Esophagus squamous epithelium (tissue), 5 donors: ENCODE measurements at places on chromosomes 1 and 21.

DNA sequence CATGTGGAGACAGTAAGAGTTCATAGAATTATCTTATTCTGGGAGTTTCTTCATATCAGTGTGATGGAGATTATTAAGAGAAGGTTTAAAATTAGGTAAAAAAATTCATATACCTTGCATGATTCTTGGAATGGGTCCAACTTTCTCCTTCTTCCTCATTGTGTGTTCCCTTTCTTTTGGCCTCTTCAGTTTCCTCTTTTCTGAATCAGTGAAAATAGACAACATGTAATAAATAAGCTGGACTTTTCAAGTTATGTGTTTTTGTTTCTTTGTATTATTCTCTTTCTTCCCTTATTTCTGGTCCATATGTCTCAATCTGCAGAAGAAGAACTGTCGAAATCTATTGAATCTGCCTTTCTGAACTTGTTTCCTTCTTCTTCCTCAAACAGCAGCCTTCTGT lies 30.5 kb downstream of the C4BPA start:
- DNase-seq, result no peak

- no peak for DNase-seq
These were observed 22.5 kb upstream of the IPP start for GRCh38 chr1:45772971-45773370.

GRCh38 chr1:114456586-114456985 lies 54.4 kb downstream of the TRIM33 start:
- DNase-seq, result no peak

GRCh38 chr1:198601936-198602889 lies 36.6 kb upstream of the PTPRC start:
- no peak for DNase-seq

DNA sequence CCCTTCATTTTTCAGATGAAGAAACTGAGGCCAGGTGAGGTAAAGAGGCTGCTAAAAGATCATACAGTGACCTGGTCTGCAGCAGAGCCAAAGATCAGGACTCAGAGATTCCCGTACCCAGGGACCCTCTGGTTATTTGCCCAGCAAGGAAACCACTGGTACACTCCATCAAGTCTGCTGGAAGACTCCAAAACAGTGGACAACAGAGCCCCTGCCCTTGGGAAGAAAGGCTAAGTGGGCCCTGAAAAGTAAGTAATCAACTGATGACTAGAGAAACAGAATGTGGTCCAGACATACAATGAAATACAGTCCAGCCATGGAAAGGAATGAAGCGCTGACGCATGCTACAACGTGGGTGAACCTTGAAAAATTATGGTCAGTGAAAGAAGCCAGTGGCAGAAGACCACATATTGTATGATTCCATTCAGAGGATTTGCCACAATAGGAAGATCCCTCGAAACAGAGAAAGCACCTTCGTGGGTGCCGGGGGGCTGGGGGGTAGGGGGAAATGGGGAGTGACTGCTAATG lies 106.4 kb downstream of the ETS2 start:
- DNase-seq, result no peak

DNA sequence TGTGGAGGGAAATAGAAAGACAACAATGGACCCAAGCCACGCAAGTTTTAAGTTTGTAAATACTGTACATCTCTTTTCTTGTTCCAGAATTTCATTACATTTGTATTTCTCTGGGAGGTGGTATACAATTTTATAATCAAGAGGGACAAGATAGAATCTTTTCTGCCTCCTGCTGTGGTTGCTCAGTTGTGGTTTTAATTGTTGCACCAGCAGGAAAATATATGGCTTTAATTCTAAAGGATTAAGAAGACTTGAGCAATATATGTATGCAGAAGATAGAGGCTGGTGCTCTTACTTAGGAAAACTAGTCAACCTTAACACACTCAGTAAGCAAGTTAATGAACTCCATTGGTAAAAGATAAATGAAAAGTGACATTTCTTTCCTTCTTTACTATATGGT lies 19.8 kb upstream of the ASB17 start:
- no peak for DNase-seq

- no peak for DNase-seq
These were observed 127.6 kb downstream of the KCNK2 start for GRCh38 chr1:215210167-215210566.

GRCh38 chr1:199696225-199696624 lies 331.3 kb upstream of the NR5A2 start:
- no peak for DNase-seq

DNA sequence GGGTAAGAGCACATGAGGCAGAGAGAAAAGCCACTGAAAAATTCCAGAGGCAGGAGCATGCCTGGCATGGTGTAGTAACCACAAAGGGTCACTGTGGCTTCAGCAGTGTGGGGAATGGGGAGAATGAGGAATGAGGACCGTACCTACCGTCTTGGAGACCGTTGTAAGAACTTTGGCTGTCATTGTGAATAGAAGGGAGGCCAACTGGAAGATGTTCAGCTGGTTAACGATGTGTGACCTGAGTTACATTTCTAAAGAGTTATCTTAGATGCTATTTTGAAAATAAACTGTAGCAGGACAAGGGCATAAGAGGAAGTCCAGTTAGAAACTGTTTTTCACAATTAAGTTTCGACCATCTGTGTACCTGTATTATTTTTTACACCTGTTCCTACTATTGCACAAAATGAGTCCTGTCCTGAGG lies 365.5 kb upstream of the SGIP1 start:
- no peak for DNase-seq

DNA sequence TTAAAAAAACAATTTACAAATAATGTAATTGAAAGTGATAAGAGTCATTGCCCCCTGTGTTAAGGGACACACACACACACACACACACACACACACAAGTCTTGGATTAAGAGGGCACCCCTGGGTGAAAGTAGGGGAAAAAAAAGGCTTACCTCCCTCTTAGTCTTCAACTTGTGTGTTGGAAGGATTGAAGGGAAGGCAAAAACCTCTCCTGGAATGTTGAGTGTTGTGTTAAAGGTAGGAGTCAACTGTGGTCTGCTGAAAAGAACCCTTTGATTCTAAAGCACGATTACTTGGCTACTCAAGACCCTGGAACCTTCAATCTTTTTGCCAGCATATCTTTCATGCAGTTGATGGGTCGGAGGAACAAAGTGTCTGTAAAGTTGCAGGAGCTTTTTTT lies 6.4 kb downstream of the PBX1 start:
- no peak for DNase-seq

DNA sequence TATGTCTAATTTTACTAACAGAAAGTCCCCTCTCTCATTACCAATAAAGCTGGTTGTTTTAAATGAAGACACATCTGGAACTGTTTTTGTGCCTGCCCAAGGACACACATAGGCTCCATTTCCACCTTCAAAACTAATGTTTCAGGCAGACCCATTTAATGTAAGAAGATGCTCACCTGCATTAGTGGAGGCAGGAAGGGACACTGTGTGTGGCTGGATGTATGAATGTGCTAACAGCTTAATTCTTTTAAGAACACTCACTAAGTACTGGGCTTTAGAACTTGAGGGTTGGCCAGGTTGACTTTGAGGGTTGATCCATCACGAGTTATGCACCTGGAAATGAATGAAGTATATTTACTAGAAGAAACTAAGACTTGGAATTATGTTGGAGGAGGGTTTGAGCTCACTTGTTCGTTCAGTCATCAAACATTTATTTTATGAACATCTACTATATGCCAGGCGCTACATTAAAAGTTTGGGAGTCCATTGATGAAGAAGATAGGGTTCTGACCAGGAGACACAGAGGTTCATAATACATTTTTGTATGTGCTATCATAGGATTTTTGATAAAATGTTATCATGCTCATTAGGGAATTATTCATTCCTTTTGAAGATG lies 5.4 kb downstream of the JUN start:
- no peak for DNase-seq

DNA sequence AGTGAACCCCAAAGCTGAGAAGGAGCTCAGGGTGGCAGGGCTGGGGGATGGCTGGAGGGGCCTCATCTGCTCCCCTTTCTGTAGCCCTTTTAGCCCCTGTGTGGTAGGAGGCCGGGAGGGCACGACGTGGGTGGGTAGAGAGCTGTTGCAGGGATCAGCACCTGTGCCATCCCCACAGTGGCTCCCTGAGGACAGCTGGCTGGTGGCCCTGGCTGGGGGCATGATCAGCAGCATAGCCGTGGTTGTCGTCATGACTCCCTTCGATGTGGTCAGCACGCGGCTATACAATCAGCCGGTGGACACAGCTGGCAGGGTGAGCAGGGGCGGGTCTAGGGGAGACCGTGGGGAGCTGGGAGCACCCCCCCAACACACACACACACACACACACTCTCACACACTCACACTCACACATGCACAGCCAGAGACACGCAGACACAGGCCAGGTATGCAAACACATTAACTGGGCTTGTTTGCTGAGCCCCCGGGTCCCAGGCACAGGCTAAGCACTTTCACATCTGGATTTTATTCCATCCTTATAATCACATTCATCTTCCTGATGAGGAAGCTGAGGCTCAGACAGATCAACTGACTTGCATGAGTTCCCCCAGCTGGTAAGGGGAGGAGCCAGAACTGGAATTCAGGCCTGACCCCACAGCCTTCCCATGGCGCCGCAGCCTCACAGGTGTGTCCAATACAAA lies 2.5 kb downstream of the SLC25A34 start:
- DNase-seq, result no peak

DNA sequence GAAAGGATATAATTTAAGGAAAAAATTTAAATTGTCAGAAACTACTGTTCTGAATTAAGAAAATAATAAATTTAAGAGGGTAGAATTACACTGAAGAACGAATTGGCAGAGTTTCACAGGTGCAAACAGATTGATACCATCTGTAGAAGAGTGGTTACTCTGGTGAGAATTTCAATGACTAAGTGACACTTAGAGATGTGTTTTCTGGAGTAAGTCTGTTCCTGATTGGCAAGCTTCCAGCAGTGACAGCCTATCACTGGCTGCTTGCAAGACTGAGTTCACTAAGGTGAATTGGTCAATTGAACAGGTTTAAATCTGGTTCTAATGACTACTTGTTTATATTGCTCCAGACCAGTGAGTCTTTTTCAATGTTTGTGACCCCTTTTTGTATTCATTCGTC lies 838.2 kb upstream of the RGS18 start:
- no peak for DNase-seq

DNA sequence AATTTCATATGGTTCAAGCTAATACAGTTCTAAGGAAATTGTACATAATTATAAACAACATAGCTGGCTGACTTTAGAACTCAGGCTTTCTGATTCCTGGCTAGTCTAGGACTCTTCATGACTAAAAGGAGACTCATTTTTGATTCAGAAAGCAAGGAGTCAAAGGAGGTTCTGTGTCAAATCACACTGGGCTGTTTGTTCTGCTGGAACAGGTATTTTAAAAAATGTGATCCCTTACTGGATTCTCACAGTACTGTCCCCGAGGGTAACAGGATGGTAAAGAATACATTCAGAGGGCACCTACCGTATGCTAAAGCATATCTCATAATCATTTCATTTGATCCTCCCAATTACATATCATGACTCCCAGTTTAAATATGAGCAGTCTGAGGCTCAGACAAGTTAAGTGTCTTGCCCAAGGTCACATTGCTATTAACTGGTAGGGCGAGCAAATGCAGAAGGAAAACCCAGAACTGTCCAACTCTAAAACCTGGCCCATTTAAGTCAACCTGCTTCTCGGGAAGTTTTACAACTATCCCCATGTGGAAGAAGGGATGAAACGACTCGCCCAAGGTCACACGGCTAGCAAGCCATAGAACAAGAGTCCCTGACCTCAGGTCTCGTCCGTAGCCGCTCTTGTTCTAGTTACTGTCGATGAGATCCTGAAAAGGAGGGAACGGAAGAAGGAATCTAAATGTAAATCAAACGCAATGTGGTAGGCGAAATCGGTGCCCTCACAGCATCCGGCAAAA lies 675 bp downstream of the MYSM1 start:
- DNase-seq, result no peak

DNA sequence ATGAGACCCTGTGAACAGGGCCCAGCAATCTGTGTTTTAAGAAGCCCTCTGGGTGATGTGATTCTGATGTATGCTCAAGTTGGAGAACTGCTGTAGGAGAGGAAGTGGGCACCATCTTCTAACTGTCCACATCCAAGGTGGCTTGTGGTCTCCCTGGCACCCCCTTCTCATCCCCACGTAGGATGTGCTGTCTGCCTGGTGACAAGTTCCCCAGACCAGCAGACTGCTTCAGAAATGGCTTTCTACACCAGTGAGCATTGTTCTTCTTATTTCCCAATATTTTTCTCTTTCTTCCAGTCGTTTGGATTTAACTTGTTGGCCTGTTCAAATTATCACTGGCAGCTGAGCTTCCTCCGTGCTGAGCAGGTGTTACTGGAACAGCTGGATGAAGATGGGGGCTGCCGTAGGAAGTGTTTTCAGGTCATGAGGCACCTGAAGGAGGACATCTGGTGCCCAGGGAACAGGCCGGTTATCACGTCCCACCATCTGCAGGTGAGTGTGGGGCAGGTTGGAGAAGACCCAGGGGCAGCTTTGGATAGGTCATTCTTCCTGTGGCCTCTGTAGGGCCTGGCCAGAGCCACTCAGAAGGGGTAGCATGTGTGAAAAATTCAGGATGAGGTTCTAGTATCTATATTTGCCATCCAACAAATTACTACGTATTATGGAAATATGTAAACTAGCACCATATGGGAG lies 16.8 kb downstream of the MAB21L3 start:
- DNase-seq, result no peak

DNA sequence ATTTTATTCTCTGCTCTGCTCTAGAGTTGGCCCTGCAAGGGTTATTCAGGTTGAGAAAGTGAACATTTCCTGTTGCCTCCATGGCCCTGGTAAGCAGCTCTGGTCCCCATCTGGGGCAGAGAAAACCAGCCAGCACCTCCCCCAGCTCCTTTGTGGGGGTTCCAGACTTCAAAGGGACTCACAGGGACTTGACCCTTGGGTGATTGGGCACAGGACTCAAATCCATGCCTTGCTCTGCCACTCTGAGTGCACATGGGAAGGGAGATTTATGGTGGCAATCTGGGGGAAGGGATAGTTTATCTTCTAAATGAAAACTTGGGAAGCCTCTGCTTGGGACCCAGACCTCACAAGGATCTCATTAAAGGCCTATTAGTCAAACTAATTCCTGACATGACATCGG lies 212.8 kb downstream of the FOXD2 start:
- no peak for DNase-seq

GRCh38 chr1:110218137-110218536 lies 8.0 kb downstream of the KCNC4 start:
- DNase-seq, result no peak
